ENCODE measurements at places on chromosomes 3 and 15. TPM values are rescaled to one million over a fixed set of nuclear protein-coding genes. Genes with fewer than 3 reads are reported as not detected.

The ANKRD63 gene
- total RNA-seq = not detected

The ROBO2 gene
- 262 TPM for total RNA-seq

GRCh38 chr15:40314723-40315276 lies 7.1 kb upstream of the PLCB2 start:
- no peak overlapping the region for H3K4me3 ChIP-seq
- DNase-seq = no peak
- H3K4me1 ChIP-seq = peaks cover 9% of the 10 kb centered on the region
- no peaks in the 10 kb centered on the region for H3K36me3 ChIP-seq

The KNG1 gene
- not detected for total RNA-seq

The PLA2G4D gene
- total RNA-seq = not detected

DNA sequence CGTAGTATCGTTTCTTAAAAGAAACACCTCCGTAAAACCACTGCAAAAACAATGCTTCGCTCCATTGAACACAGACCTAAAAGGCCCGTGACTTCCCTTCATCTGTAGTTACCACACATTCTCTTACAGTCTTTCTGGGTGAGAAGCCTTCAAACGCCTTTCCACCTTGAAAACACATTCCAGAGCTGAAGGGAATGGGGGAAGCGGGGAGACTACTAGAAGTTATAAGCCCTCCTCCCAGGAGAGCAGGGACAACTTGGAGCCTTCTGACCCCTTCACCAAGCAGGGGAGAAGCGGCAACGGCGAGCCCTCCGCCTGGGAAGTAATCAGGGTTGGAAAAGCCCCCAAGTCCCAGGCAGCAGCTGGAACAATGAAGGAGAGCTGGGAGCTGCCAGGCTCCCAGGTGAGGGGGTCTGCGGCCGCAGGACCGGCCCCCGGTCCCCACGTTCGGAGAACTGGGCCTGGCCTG lies 461 bp downstream of the SECISBP2L start:
- DNase-seq = peak; percentile 70
- H3K4me1 ChIP-seq = peaks cover 28% of the 10 kb centered on the region
- H3K27ac ChIP-seq = peak overlapping the region; percentile 42
- peak overlapping the region; percentile 94 for H3K4me3 ChIP-seq

DNA sequence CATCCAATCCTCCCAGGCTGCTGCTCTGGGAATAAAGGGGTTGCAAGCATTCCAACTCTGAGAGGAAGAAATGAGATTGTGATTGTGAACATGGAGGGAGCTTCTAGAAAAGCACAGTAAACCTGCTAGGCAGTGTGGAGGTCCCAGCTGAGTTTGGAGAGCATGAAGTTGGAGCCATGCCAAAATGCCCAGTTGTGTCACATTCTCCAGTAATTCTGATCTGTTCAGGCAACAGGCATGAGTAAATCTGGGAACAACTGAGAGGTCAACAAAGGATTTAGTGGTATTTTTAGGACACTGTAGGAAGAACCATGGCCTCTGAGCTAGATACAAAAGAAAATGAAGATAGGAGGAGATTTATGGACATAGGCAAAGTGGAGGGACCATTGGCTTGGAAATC lies 74.7 kb downstream of the CYP19A1 start:
- no peak overlapping the region for H3K4me3 ChIP-seq
- no peak overlapping the region for H3K27ac ChIP-seq
- H3K4me1 ChIP-seq = no peaks in the 10 kb centered on the region
- no peak for DNase-seq
- H3K27me3 ChIP-seq = no peaks in the 10 kb centered on the region
- no peaks in the 10 kb centered on the region for H3K36me3 ChIP-seq

DNA sequence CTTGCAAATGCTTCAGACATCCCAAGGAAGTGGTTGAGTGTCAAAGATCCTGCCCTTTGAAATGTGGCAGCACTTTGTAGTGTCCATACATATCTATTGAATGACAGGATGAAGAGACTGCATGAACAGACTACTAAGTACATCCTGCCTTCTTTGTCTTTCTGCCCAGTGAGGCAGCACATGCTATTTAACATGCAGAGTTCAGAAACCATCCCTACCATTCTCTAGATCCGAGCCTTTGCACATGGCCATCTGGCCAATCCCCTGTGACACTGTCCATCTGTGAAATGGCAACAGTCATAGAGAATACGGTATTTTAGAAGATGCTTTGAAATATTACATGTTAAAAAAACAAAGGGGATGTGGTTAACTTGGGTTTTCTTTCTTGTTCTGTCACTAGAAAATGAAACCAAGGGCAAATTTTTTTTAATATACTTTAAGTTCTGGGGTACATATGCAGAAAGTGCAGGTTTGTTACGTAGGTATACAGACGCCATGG lies 519.6 kb downstream of the NTRK3 start:
- H3K27me3 ChIP-seq = no peaks in the 10 kb centered on the region
- H3K36me3 ChIP-seq = no peaks in the 10 kb centered on the region
- DNase-seq = no peak
- H3K27ac ChIP-seq = no peak overlapping the region
- H3K4me3 ChIP-seq = no peak overlapping the region

DNA sequence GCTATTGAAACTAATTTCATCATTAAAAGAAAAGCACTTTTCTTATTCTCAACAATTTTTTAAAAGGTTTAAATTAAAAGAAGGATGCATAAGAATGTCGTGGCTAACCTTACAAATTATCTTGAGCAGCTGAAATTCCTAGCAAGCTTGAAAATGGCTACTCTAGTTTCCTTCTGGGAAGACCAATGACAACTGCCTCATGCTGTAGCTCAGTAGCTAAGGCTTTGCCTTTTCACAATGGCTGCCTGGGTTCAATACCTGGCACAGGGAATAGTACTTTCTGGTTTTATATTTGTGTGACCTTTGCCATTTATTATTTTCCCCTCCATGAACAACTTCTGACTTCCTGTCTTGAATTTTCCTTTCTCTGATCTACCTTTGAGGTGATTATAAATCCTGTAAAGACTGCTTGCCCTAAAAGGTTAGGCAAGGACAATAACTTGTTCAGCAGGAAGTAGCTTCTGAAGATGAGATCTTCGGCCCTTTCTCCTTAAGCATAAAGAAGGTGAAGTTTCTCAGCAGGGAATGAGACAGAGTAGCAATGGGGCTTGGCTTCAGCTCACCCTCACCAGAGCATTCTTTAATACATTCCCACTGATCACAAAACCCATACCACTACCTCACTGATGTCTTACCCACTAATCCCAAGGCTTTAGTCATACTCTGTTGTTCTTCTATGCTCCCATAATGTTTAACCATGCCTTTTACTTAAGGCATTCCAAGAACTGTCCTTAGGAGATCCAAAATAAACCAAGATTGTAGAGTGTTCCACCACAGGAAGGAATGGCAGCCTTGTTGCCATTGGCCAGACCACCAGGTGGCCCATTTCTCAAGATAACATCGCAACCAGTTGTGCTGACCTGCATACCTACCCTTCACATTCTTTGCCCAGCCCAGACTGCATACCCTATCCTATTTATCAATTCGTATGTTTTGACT lies 276.8 kb downstream of the ULK4 start:
- no peaks in the 10 kb centered on the region for H3K27me3 ChIP-seq
- no peak for DNase-seq
- no peak overlapping the region for H3K4me3 ChIP-seq
- no peak overlapping the region for H3K27ac ChIP-seq
- H3K36me3 ChIP-seq = no peaks in the 10 kb centered on the region
- H3K4me1 ChIP-seq = no peaks in the 10 kb centered on the region

DNA sequence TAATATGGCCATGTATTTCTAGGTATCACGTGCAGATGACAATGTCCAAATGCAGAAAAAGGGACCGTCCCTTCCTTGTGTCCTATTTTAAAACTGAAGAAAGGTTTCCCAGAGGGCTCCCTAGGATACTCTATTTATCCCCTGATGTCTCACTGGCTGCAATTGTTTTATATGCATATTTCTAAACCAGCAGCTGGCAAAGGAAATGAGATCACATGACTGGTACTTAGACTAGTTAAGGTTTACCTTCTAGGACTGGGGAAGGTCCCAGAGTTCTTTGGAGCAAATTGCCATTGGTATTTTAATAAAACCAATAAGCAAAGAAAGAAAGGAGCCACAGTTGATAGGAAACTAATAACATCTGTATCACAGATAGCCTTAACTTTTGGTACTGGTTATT lies 29.5 kb downstream of the GTF2E1 start:
- no peak for DNase-seq
- H3K4me3 ChIP-seq = no peak overlapping the region
- H3K36me3 ChIP-seq = peaks cover 29% of the 10 kb centered on the region
- H3K4me1 ChIP-seq = peaks cover 10% of the 10 kb centered on the region
- H3K27me3 ChIP-seq = no peaks in the 10 kb centered on the region

Measured in Karpas-422 (cell line).